Esophagus muscularis mucosa (tissue), 4 donors: ENCODE measurements at places on chromosomes 7 and 10. TPM values are rescaled to one million over a fixed set of nuclear protein-coding genes. Genes with fewer than 3 reads are reported as not detected.

DNA sequence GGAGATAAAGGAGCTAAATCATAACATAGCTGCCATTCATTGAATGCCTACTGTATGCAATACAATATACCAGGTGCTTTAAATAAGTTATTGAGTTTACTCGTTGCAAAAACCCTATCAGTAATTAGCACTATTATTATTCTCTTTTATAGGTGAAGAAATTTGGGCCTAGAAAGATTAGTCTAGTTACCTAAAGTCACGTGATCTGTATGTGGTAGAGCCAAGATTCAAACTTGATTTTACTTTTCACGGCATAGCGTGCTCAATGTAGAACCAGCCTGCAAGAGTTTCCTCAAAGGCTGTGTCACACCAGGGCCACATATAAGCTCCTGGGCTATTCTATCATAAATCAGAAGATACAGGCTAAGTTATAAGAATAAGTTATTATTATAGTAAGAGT, 439.9 kb downstream of the GFRA1 start:
- H3K27me3 ChIP-seq, result no peaks in the 10 kb centered on the region
- H3K4me1 ChIP-seq, result no peaks in the 10 kb centered on the region
- H3K36me3 ChIP-seq, result no peaks in the 10 kb centered on the region
- H3K4me3 ChIP-seq, result no peak overlapping the region
- DNase-seq, result no peak

- DNase-seq, result peak; percentile 39
- no peaks in the 10 kb centered on the region for H3K36me3 ChIP-seq
- H3K4me1 ChIP-seq, result peaks cover 3% of the 10 kb centered on the region
These were observed 19.6 kb upstream of the GSTK1 start for GRCh38 chr7:143243614-143244013.

DNA sequence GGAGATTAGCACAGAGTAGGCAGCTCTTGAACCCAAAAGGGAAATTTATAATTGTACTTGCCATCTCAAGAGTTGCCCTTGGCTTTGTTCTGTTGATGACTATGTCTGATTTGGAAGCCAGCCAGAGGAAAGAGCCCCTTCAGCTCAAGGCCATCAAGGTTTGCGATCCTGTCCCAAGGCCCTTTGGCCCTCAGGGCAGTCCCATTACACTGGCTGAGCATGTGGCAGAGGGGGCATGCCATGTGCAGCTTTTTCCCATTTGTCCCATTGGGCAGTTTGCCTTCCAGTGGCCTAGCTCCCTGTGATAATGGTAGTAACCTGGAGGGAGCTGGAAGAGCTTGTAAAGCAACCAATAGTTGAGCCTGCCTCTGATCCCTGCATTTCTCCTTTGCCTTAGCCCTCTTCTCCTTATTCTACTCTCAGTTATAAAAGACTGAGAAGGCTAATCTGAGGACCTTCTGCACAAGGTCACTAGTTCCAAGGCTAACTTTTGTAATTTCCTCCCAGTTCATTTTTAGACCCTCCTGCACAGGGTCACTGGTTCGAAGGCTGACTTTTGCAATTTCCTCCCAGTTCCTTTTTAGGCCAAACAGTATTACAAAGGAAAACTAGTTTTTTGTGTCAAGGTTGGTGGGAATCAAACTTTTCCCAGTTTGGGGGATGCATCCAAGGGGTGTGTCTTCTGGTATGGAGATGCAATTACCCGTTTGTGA, 31.0 kb upstream of the ARHGAP12 start:
- no peak overlapping the region for H3K4me3 ChIP-seq
- no peaks in the 10 kb centered on the region for H3K4me1 ChIP-seq
- no peaks in the 10 kb centered on the region for H3K27me3 ChIP-seq
- H3K36me3 ChIP-seq, result no peaks in the 10 kb centered on the region
- DNase-seq, result no peak
- no peak overlapping the region for H3K27ac ChIP-seq

GRCh38 chr10:15238555-15239335, 70.3 kb upstream of the NMT2 start:
- no peak overlapping the region for H3K4me3 ChIP-seq
- DNase-seq, result no peak
- peaks cover 10% of the 10 kb centered on the region for H3K4me1 ChIP-seq
- H3K36me3 ChIP-seq, result no peaks in the 10 kb centered on the region
- H3K27me3 ChIP-seq, result no peaks in the 10 kb centered on the region

DNA sequence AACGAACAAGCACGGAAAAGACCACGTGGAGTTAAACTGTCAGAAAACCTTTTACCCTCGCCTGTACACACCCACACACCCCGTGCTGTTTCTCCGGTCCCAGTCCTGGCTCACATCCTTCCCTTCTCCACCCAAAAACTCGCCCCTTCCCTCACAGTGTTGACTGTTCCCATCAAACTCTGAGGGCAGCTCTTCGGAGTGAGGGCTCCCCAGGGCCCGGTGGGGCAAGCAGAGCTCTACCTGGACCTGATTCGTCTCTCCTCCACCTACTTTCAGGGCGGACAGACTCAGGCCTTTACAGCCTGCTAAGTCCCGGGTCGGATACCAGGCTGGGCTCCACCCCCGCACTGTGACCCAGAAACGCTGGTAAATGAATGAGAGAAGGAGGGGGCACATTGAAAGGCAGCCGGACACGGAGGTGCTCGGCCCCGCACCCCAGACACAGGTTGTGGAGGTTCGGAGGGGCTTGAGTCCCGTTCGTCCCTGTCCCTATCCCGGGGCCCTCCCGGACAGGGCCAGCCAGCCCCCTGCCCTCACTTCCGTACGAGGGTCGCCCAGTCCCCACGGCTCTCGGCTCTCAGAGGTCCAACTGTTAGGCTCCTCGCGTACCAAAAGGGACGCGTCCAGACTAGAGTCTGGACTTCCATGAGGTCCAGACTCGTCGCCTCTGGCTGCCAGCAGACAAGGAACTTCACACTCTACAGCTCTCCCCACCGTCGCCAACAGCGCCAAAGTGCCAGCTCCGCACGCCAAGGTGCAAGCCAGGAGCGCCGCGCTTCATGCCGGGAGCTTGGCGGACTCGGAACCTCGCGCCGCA, 31.7 kb upstream of the ASL start:
- H3K4me1 ChIP-seq, result peaks cover 13% of the 10 kb centered on the region
- H3K4me3 ChIP-seq, result peak overlapping the region; percentile 56
- no peaks in the 10 kb centered on the region for H3K36me3 ChIP-seq
- no peak overlapping the region for H3K27ac ChIP-seq
- no peak for DNase-seq

GRCh38 chr7:99844328-99844727, 16.5 kb downstream of the CYP3A43 start:
- H3K27me3 ChIP-seq, result peaks cover 4% of the 10 kb centered on the region
- no peak overlapping the region for H3K4me3 ChIP-seq
- H3K27ac ChIP-seq, result no peak overlapping the region

- peak overlapping the region; percentile 99 for H3K27ac ChIP-seq
- peak overlapping the region; percentile 96 for H3K4me3 ChIP-seq
- peaks cover 50% of the 10 kb centered on the region for H3K4me1 ChIP-seq
- no peaks in the 10 kb centered on the region for H3K36me3 ChIP-seq
- no peak for DNase-seq
These were observed 500 bp downstream of the CUL1 start for GRCh38 chr7:148699024-148699781.

DNA sequence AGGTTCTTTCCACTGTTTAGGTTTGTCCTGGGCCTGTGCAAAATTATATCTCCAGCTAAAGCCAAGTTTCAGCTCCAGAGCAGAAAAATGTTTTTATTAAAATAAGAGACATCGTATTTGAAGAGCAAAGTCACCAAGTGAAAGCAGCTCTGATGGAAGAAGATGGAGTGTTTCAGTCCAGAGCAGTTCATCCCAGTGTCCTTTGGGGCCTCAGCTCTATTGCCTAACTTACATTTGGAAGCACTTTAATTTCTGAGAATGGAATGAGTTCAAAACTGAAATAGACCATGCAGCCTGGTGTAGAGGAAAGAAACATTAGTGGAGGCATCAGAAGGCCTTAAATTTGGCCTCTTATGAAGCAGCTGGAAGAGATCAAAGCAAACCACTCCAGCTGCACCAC, 545.2 kb downstream of the SORCS1 start:
- no peak for DNase-seq
- H3K4me3 ChIP-seq, result no peak overlapping the region
- H3K27me3 ChIP-seq, result no peaks in the 10 kb centered on the region
- no peaks in the 10 kb centered on the region for H3K36me3 ChIP-seq
- H3K27ac ChIP-seq, result no peak overlapping the region

DNA sequence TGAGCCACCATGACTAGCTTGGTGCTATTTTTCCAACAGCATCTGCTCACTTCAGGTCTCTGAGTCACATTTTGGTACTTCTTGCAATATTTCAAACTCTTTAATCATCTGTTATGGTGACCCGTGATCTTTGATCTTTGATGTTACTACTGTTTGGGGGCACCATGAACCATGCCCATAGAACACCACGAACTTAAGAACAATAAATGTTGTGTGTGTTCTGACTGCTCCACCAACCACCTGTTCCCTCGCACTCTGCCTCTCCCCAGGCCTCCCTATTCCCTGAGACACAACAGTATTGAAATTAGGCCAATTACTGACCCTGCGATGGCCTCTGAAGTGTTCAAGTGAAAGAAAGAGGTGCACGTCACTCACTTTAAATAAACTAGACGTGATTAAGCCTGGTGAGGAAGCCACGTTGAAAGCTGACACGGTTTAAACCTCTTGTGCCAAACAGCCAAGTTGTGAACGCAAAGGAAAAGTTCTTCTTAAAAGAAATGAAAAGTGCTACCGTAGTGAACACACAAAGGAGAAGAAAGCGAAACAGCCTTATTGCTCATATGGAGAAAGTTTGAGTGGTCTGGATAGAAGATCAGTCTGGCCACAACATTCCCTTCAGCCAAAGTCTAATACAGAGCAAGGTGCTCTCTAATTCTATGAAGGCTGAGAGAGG, 27.2 kb upstream of the ATP6V0A4 start:
- no peak overlapping the region for H3K4me3 ChIP-seq
- H3K27ac ChIP-seq, result no peak overlapping the region
- no peaks in the 10 kb centered on the region for H3K4me1 ChIP-seq
- no peaks in the 10 kb centered on the region for H3K27me3 ChIP-seq
- H3K36me3 ChIP-seq, result no peaks in the 10 kb centered on the region
- DNase-seq, result no peak

- H3K27me3 ChIP-seq, result no peaks in the 10 kb centered on the region
- no peak overlapping the region for H3K27ac ChIP-seq
- DNase-seq, result no peak
- no peak overlapping the region for H3K4me3 ChIP-seq
- H3K36me3 ChIP-seq, result peaks cover 8% of the 10 kb centered on the region
- H3K4me1 ChIP-seq, result no peaks in the 10 kb centered on the region
These were observed 9.8 kb downstream of the DHX32 start for GRCh38 chr10:125871338-125871737.

GRCh38 chr7:55303220-55303619, 61.9 kb upstream of the LANCL2 start:
- no peaks in the 10 kb centered on the region for H3K27me3 ChIP-seq
- no peaks in the 10 kb centered on the region for H3K4me1 ChIP-seq
- no peak for DNase-seq
- H3K36me3 ChIP-seq, result no peaks in the 10 kb centered on the region

DNA sequence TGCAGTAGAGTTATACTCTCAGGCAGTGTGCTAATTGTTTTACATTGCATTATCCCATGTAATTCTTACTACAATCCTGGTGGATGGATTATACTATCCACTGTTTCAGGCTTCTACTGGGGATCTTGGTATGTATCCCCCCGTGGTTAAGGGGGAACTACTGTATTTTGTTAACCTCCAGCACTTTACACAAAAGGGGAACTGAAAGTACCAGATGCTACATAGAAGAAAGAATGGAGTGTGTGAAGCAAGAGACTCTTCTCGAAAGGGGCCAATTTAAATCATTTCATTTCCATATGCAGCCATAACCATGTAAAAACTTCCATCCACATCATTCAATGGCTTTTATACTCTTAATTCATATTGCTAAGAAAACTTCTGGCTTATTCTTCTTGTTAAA, 69.4 kb downstream of the C1GALT1 start:
- H3K4me3 ChIP-seq, result no peak overlapping the region
- DNase-seq, result no peak
- H3K36me3 ChIP-seq, result no peaks in the 10 kb centered on the region
- H3K27me3 ChIP-seq, result no peaks in the 10 kb centered on the region

- no peak overlapping the region for H3K4me3 ChIP-seq
- peaks cover 22% of the 10 kb centered on the region for H3K4me1 ChIP-seq
- no peak for DNase-seq
- no peaks in the 10 kb centered on the region for H3K27me3 ChIP-seq
These were observed 50.0 kb upstream of the KMT2E start for GRCh38 chr7:104963991-104964385.

The GBX1 gene
- total RNA-seq, result not detected

DNA sequence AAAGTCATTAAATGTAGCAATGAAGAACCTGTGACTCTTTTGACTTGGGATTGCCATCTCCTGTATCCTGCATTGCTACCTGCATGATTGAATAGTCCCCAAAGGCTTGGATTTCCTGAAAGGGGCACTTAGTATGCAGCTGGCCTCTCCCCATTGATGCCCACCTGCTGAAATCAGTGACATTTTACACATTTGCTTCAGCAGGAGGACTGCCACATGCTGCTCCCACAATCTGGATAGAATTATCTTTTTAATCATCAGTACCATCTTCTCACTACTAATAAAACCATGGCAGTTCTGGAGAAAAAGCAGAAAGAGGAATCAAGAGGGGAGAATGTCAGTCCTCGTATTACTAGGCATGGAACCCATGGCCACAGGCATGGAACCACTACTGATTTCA, 67.8 kb downstream of the SLC13A1 start:
- no peak for DNase-seq
- no peaks in the 10 kb centered on the region for H3K36me3 ChIP-seq
- H3K27me3 ChIP-seq, result no peaks in the 10 kb centered on the region
- no peaks in the 10 kb centered on the region for H3K4me1 ChIP-seq
- no peak overlapping the region for H3K4me3 ChIP-seq
- no peak overlapping the region for H3K27ac ChIP-seq

The CTAGE6 gene
- not detected for total RNA-seq

The PNLIP gene
- total RNA-seq, result not detected

The FANK1 gene
- 0.50 TPM for total RNA-seq

The SLC26A5 gene
- not detected for total RNA-seq

GRCh38 chr10:80462981-80463741, 9.1 kb downstream of the TSPAN14 start:
- no peaks in the 10 kb centered on the region for H3K27me3 ChIP-seq
- peaks cover 100% of the 10 kb centered on the region for H3K4me1 ChIP-seq
- H3K36me3 ChIP-seq, result no peaks in the 10 kb centered on the region
- H3K27ac ChIP-seq, result peak overlapping the region; percentile 75
- H3K4me3 ChIP-seq, result no peak overlapping the region

The SFTPA1 gene
- 11.9 TPM for total RNA-seq

The SVOPL gene
- total RNA-seq, result not detected

- H3K4me3 ChIP-seq, result no peak overlapping the region
- H3K27ac ChIP-seq, result no peak overlapping the region
- no peak for DNase-seq
- H3K4me1 ChIP-seq, result peaks cover 10% of the 10 kb centered on the region
These were observed 3.9 kb downstream of the LMBR1 start for GRCh38 chr7:156889089-156889488.

GRCh38 chr7:150788474-150789269, 11.5 kb downstream of the TMEM176B start:
- peaks cover 5% of the 10 kb centered on the region for H3K36me3 ChIP-seq
- peaks cover 25% of the 10 kb centered on the region for H3K4me1 ChIP-seq
- no peak overlapping the region for H3K4me3 ChIP-seq

The FEZF1 gene
- not detected for total RNA-seq

DNA sequence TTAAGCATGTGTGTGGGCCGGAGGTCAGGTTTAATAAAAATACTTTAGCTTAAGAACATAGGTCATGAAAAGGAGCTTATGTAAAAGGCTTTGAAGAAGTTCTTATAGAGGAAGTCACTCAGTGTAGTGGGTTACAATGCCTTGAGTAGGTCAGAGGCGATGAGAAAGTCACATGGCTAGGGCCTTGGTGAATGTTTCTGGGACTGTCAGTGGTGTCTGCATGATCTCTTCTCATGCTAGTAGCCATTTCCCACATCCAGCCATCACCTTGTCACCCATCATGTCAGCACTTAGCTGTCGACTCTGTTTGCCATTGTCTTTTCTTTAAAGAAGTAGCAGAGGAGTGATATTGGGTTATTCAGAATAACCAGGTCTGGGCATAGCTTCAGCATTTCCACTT, 236.6 kb downstream of the CDK14 start:
- DNase-seq, result no peak
- H3K27me3 ChIP-seq, result no peaks in the 10 kb centered on the region

The OPN1SW gene
- not detected for total RNA-seq
